Thyroid gland (tissue), 4 donors: ENCODE measurements at places on chromosomes 7 and 10. TPM values are rescaled to one million over a fixed set of nuclear protein-coding genes. Genes with fewer than 3 reads are reported as not detected.
A peak's percentile ranks its signal among the peaks of the same experiment; 100 is the strongest.

- no peaks in the 10 kb centered on the region for H3K36me3 ChIP-seq
- H3K4me3 ChIP-seq = no peak overlapping the region
- DNase-seq = no peak
- H3K27ac ChIP-seq = no peak overlapping the region
- no peaks in the 10 kb centered on the region for H3K27me3 ChIP-seq
- H3K4me1 ChIP-seq = no peaks in the 10 kb centered on the region
Observed at GRCh38 chr7:35508623-35509400, 186.1 kb downstream of the HERPUD2 start.

DNA sequence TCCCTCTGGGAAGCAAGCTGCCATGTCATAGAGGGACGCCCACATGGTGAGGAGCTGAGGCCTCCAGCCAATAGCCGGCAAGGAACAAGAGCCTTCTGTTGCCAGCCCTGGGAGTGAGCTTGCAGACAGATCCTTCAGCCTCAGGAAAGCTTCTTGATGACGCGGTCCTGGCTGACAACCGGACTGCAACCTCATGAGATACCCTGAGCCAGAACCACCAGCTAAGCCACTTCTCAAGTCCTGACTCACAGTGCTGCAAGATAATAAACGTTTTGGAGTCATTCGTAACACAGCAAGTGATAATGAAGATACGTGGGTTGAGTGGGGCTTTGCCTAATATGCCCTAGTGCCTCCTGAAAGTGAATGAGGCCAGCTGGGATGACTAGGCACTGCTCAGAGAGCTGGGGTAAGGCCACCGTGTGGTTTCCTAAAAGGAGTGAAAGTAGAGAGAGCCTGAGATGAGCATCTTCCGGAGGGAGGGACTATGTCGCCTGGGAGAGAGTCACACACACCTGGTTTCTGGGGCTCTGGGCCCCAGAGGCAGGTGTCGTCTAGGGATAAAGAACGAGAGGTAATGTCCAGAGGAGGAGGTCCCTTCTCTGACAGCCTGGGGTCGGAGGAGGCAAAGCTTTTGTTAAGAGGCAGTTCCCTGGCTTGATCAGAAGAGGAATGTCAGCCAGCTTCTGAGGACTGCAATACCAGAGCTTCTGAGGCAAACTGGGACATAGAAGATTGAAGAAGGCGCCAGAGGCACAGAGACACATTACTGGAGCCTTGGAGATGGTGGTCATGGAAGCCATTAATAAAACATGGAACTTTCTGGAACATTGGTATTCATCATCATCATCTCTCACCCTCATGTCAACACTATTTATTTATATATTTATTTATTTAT is 53.6 kb downstream of the PYROXD2 start:
- no peaks in the 10 kb centered on the region for H3K27me3 ChIP-seq
- peak; percentile 94 for DNase-seq
- H3K27ac ChIP-seq = peak overlapping the region; percentile 64
- H3K36me3 ChIP-seq = no peaks in the 10 kb centered on the region
- peaks cover 19% of the 10 kb centered on the region for H3K4me1 ChIP-seq

GRCh38 chr10:82942286-82943099 is 1067.5 kb downstream of the NRG3 start:
- H3K4me1 ChIP-seq = no peaks in the 10 kb centered on the region
- no peaks in the 10 kb centered on the region for H3K36me3 ChIP-seq
- no peak overlapping the region for H3K4me3 ChIP-seq
- DNase-seq = peak; percentile 1

DNA sequence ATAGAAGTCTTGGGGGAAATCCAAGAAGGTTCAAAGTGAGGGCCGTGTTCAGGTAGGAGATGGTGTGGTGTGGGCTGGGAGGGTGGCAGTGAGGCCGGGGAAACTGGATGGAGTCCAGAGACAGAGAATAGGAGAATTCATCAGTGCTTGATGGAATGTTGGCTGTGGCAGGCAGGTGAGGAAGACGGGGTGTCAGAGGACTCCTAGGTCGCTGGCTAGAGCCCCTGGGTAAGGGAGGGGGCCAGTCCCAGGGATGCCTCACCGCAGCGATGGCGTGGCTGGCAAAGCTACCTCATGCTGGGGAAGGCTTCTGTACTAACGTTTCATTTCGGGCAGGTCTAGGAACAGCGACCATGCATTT is 373.0 kb downstream of the RPS24 start:
- H3K27me3 ChIP-seq = no peaks in the 10 kb centered on the region
- no peak overlapping the region for H3K4me3 ChIP-seq
- H3K4me1 ChIP-seq = peaks cover 48% of the 10 kb centered on the region
- no peak for DNase-seq

GRCh38 chr7:75866489-75867389 is 12.1 kb upstream of the RHBDD2 start:
- H3K36me3 ChIP-seq = no peaks in the 10 kb centered on the region
- no peaks in the 10 kb centered on the region for H3K4me1 ChIP-seq
- no peak overlapping the region for H3K27ac ChIP-seq
- DNase-seq = peak; percentile 58
- no peaks in the 10 kb centered on the region for H3K27me3 ChIP-seq
- no peak overlapping the region for H3K4me3 ChIP-seq

DNA sequence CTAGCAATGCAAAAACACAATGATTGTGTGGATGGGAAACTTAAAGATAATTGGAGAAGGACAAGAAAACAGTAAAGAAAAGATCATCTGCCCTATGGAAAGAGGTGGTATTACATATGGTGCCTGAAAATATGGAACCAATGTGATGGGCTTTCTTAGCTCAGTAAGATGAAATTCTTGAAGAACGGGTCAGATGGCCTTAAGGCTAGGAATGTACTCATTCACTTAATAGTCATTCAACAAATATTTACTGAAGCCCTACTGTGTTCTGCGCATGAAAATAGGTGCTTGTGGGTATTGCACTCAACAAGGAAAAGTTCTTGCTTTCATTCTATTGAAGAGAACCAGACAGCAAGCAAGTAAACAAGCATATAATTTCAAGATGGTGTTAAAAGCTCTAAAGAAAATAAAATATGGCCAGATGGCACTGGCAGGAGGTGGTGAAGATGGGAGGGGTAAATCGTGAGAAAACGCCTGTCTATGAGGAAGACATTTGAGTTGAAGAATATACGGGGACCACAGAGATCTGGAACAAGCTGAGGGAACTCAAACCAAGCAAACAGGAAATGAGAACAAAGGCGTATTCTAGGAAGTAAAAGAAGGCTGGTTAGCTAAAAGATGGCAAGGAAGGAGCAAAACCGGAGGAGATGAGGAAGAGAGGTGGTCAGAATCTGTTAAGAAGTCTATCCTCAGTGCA is 179.7 kb downstream of the ANK3 start:
- H3K36me3 ChIP-seq = no peaks in the 10 kb centered on the region
- H3K4me1 ChIP-seq = no peaks in the 10 kb centered on the region
- H3K27me3 ChIP-seq = no peaks in the 10 kb centered on the region
- no peak overlapping the region for H3K4me3 ChIP-seq
- no peak for DNase-seq

DNA sequence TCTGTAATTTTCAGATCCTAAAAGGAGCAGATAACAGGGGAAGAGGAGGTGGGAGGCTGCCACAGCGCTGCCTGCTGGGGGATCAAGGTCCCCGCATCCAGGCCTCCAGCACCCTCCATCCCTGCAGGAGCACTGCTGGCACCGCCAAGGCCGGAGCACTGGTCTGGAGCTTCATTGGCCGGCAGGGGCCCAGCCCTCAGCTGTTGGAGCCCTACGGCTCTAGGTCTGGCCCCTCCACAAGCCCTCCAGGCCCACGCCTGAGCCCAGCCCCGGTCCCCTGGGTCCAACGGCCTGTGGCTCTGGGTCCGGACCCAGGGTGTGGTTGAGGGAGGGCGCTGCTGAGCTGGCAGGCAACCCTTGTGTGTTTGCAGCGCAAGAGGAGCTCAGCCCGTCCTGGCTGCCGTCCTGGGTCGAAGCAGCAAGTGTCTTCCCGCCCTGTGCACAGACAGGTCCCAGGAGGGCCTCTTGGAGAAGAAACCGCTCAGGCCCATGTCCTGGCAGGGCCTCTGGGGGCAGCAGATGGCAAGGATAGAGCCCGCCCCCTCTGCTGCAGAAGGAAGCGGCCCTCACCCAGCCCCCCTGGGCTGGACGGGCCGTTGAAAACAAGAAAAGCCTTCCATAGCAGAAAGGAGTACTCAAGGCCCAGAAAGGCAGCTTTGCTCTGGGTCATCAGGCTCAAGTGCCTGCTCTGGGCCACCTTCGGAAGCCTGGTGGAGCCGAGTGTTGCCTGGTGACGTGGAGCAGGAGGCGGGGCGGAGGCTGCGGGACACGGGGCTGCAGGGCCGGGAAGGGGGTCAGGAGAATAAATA is 54.3 kb upstream of the TNRC18 start:
- H3K36me3 ChIP-seq = no peaks in the 10 kb centered on the region
- DNase-seq = peak; percentile 78
- peak overlapping the region; percentile 73 for H3K27ac ChIP-seq
- H3K4me1 ChIP-seq = peaks cover 11% of the 10 kb centered on the region
- H3K27me3 ChIP-seq = no peaks in the 10 kb centered on the region

Gene NFE2L3
- total RNA-seq = 1.4 TPM

Gene UNCX
- not detected for total RNA-seq

Gene TMEM213
- total RNA-seq = not detected

DNA sequence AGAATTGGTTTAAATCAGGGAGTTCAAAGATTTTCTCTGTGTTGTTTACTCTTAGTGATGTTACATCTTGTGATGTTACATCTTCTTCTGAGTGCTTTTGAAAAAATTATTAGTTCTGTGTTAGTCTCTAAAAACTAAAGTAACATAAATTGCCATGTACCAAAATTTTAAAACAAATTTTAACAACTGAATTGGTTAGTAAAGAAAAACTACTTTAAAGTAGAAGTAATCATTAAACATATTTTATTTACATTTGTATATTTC is 5.2 kb upstream of the IGF2BP3 start:
- DNase-seq = no peak
- no peaks in the 10 kb centered on the region for H3K36me3 ChIP-seq
- H3K4me1 ChIP-seq = peaks cover 10% of the 10 kb centered on the region
- H3K27ac ChIP-seq = no peak overlapping the region
- H3K4me3 ChIP-seq = no peak overlapping the region
- peaks cover 66% of the 10 kb centered on the region for H3K27me3 ChIP-seq

DNA sequence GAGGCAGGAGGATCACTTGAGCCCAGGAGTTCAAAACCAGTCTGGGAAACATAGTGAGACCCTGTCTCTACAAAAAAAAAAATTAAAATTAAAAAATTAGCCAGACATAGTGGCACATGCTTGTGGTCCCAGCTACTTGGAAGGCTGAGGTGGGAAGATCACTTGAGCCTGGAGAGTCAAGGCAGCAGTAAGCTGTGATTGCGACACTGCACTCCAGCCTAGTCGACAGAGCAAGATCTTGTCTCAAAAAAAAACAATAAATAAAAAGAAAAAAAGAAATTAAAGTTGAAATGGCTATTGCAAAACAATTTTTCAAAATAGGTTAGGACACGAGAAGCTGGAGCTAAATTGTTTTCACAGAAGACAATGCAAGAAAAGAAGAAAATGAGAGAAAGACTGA is 379.0 kb upstream of the RNF32 start:
- no peak overlapping the region for H3K27ac ChIP-seq
- DNase-seq = no peak
- no peaks in the 10 kb centered on the region for H3K4me1 ChIP-seq
- H3K27me3 ChIP-seq = no peaks in the 10 kb centered on the region
- no peaks in the 10 kb centered on the region for H3K36me3 ChIP-seq

DNA sequence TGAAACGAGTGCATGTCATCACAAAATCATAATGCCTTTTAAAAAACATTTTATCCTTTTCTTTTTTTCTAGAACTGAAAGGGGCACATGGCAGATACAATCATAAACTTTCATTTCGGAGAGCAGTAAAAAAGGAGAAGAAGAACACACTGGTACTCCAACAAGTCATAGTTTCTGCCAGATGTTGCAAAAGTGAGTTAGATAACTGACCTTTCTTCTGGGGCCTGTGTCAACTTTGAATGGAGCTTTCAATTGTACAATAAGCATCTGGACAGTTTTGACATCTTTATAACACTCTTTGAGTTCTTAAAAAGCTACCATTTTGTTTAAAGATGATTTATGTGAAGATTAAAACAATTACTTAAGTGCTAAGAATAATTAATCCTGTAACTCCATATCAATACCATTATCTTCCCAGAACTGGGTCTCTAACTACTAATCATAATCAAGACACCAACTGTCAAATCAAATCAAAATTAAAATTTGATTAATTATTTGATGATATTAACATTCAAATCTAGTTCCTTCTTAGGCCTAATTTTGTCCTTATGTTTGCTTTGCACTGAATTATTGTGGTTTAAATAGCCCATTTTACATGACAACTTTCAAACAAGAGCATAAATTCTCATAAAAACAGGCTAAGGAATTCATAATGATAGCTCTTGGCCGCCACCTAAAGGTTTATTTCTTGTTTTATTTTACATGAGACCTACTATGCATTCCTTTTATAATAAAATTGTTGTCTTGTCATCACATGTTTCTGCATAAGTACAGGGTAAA is 19.5 kb upstream of the ITGB8 start:
- H3K4me3 ChIP-seq = no peak overlapping the region
- no peak overlapping the region for H3K27ac ChIP-seq
- H3K27me3 ChIP-seq = no peaks in the 10 kb centered on the region

Gene H2BK1
- not detected for total RNA-seq

GRCh38 chr7:157596471-157596870 is 259.7 kb downstream of the DNAJB6 start:
- no peaks in the 10 kb centered on the region for H3K36me3 ChIP-seq
- H3K27ac ChIP-seq = no peak overlapping the region
- H3K4me3 ChIP-seq = no peak overlapping the region
- DNase-seq = no peak

GRCh38 chr10:97182288-97182990 is 3.3 kb downstream of the SLIT1 start:
- H3K4me1 ChIP-seq = peaks cover 11% of the 10 kb centered on the region
- no peak overlapping the region for H3K27ac ChIP-seq
- H3K27me3 ChIP-seq = no peaks in the 10 kb centered on the region
- no peak for DNase-seq
- H3K4me3 ChIP-seq = no peak overlapping the region

Gene CCDC3
- total RNA-seq = 7.8 TPM

Gene FRMD4A
- 18.6 TPM for total RNA-seq

GRCh38 chr10:119595134-119595675 is 1.6 kb downstream of the TIAL1 start:
- H3K4me1 ChIP-seq = peaks cover 35% of the 10 kb centered on the region
- H3K36me3 ChIP-seq = no peaks in the 10 kb centered on the region
- peak overlapping the region; percentile 47 for H3K4me3 ChIP-seq
- no peak for DNase-seq
- no peak overlapping the region for H3K27ac ChIP-seq

Gene CNPY1
- total RNA-seq = not detected

DNA sequence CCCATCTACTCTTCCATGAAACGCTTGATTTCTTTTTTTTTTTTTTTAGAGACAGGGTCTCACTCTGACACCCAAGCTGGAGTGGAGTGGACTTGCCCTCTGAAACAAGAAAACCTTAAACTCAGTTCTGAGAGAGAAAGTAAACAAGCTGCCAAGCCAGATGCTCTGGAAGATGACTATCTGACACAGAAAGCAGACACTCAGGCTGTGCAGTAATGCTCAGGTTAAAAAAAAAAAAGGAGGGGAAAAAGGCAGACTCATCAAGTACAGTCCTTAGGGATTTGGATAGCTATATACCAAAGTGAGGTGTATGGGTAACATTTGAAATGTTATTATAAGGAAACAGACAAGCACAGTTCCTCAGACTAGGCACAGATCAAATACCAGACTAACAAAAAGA is 80.5 kb downstream of the IDE start:
- no peak overlapping the region for H3K4me3 ChIP-seq
- H3K27ac ChIP-seq = no peak overlapping the region
- H3K36me3 ChIP-seq = peaks cover 22% of the 10 kb centered on the region
